ENCODE measurements at places on chromosomes 1 and 21. TPM values are rescaled to one million over a fixed set of nuclear protein-coding genes. Genes with fewer than 3 reads are reported as not detected.

The SUMO3 gene
- total RNA-seq: 77.2 TPM

The APOBEC4 gene
- total RNA-seq: not detected

The PTBP2 gene
- 16.3 TPM for total RNA-seq

The EFNA3 gene
- total RNA-seq: 3.1 TPM

The RIIAD1 gene
- not detected for total RNA-seq

The CYYR1 gene
- under 0.01 TPM for total RNA-seq

The FCRL4 gene
- total RNA-seq: not detected

The PLPP3 gene
- 49.2 TPM for total RNA-seq

The RNU1-2 gene
- total RNA-seq: under 0.01 TPM

The PPIAL4G gene
- not detected for total RNA-seq

The RGS7 gene
- 1.0 TPM for total RNA-seq

The OR10X1 gene
- total RNA-seq: not detected

The F13B gene
- not detected for total RNA-seq

The ELAPOR1 gene
- total RNA-seq: 0.39 TPM

The FAM229A gene
- total RNA-seq: 0.98 TPM

The CA6 gene
- not detected for total RNA-seq

The TGFB2 gene
- 56.9 TPM for total RNA-seq
